T-helper 17 cell (primary cell): ENCODE measurements at places on chromosomes 5 and 9.

- no peak for DNase-seq
Measured at GRCh38 chr9:127539259-127539981, 72.7 kb upstream of the STXBP1 start.

DNA sequence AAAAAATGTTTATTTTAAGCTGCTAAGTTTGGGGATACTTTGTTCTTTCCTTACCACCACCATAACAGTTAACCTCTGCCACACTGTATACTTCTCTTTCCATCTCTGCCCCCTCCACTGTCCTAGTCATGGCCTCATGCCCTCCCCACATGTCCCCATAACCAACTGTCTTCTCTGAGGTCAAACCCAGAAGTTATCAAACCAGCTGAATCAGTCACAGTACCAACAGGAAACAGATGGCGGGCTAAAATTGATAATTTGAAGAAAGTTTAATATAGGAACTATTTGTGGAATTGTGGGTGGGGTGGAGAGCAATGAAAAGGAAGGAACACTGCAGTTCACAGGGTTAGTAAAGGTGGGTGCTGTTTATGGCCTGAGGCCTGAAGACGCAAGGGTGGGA, 5.7 kb upstream of the DCTN4 start:
- no peak for DNase-seq

DNA sequence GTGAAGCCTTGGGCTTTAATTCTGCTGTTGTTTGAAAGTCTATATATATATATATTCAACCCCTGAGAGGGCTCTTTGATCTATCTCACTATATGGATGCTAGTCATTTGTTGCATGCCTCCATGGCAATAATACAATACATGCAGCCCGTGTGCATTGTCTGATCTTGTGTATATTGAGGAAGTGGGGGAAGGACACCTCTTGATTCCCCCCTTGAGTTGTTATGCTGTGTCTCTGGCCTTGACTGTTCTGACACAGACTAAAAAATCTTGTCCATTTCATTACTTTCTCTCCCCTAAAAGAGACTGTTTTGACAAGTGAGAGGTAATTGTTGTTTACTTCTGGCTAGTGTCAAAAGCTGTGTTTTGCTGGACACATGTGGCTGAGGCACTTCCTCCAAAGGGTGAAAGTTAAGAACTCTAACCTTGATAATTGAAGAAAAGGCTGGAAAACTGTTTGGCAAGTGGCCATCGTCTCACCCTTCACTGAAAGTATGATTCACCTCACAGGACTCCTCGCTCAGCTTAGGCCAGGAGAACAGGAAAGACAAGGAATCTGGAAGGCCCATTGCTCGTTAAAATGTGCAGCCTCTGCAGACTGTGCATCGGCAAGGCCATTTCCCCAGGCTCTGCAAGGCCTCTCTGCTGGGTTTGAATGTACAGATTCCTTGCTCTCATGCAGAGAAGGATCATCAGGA, 304.0 kb downstream of the PRELID2 start:
- no peak for DNase-seq

DNA sequence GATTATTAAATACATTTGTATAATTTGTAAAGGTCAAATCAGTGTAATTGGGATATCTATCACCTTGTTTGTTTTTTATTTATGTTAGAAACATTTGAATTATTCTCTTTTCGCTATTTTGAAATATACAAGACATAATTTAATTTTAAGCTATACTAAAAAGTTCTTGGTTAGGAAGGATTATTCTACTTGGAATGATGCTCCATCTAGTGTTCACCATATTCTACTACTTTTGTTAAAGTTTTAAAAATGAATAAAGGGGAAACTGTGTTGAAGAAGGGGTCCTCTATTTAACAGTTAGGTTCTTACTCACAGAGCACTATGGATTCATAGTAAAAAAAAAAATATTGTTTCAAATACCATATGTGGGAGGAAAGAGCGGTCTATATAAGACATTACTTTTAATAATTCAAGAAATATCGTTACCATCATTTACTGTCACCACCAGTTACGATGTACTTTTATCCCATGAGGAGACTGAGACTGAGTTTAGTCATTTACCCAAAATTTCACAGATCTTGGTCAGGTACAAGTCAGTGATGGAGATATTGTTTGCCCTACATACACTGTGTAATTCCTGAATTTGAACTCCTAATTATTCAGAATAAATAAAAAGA, 6.3 kb upstream of the STOM start:
- no peak for DNase-seq

DNA sequence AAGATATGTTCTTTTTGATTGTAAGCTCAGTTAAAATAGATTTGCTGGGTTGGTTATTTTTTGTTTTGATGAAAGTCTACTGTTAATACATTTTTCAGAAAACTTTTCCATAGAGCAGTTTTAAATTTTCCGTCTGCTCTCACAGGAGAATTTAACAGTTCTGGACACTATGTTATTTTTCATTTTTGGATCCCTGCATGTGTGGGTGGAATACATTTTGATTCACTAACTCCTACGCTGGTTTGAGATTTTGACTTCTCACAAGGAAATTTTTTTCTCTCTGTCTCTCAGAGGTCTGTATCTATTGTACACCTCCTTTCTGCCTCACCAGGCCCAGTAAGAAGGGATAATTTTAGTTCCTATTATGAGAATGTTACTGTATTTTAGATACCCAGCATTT, 502.4 kb downstream of the CDH10 start:
- no peak for DNase-seq

- no peak for DNase-seq
Measured at GRCh38 chr5:145378226-145378625, 456.9 kb downstream of the PRELID2 start.

DNA sequence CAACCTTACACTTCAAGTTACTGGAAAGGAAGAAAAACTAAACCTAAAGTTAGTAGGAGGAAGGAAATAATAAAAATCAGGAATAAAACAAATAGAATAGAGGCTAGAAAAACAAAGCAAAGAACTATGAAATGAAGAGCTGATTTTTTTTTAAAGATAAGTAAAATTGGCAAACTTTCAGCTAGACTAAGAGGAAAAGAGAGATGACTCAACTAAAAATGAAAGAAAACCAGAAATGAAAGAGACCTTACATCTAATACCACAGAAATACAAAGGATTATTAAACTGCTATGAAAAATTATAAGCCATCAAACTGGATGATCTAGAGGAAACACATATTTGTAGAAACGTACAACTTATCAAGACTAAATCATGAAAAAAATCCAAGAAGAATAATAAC, 60.0 kb downstream of the PRRC1 start:
- DNase-seq: no peak

DNA sequence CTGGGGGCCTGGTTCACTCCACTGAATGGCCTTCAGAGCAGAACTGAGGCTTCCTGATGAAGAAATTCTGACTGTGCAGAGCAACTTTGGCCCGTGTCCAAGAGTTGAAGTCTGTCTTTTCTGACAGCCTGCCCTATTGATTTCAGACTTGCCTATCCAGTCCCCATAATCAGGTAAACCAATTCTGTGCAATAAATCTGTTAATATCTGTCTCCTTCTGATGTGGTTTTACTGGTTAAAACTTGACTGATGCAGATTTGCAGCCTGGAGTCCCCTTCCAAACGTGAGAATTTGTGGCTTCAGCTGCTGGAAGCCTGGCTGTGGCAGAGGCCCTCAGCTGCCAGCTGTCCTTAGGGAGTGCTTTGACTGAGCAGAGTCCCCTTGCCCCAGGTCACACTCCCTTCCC, 283.9 kb upstream of the ANKRD55 start:
- DNase-seq: no peak
